ENCODE measurements at places on chromosomes 11 and 22.

GRCh38 chr22:35368386-35368785, 12.5 kb upstream of the HMOX1 start:
- no peak for DNase-seq

DNA sequence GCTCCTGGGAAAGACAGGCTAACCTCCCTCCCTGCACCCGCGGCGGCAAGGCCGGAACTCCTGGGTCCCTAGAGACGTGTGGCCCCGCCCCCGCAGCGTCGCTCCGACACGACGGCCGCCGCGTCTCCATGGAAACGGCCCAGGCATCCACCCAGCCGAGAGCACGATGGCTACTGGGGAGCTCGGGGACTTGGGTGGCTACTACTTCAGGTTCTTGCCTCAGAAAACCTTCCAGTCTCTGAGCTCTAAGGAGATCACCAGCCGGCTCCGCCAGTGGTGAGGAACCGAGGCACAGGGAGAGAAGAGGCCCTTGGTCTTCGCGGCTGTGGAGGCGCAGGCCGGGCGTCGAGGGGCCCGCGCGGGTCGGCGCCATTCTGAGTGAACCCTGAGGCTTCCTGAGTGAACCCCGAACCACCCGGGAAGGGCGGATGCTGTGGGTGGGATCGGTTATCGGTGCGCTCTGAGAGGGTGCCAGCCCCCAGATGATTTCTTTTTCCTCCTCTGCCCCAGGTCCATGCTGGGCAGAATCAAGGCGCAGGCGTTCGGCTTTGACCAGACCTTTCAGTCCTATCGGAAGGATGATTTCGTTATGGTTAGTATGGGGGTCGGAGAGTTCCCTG, at the start of gene CFAP300:
Gene CFAP300, plus strand, starts transcription at position 133 of the 620 bp plus-strand sequence. Its CDS starts 34 bp downstream, at position 167.
- DNase-seq = no peak

DNA sequence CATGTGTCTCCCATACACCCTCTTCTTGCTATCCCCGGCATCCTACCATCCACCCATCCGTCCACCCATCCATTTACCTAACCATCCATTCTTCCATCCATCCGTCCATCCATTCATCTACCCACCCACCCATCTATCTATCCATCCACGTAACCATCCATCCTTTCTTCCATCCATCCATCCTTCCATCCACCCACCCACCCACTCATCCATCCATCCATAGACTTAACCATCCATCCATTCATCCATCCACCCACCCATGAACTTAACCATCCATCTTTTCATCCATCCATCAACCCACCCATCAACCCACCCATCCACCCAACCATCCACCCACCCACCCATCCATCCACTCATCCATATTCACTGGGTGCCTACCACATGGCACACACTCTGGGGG, 10.6 kb upstream of the CDC42EP2 start:
- no peak for DNase-seq

DNA sequence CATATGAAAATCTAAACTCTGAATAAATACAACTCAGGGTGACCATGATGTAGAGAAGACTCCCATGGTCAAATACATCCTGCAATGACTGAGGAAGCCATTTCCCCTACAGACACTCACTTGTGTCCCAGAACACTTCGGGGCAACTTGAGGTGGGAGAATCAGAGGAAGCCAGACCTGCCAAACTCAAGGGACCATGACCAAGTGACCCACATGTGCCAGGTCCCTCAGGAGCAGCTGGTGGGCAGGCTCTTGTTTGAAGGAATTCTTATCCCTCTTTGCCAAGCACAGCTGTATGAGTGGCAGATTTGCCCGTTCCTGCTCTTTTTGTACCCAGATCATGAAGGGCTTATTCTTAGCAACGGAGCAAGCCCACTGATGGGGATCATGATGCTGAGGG, 17.8 kb downstream of the SPATA19 start:
- no peak for DNase-seq

DNA sequence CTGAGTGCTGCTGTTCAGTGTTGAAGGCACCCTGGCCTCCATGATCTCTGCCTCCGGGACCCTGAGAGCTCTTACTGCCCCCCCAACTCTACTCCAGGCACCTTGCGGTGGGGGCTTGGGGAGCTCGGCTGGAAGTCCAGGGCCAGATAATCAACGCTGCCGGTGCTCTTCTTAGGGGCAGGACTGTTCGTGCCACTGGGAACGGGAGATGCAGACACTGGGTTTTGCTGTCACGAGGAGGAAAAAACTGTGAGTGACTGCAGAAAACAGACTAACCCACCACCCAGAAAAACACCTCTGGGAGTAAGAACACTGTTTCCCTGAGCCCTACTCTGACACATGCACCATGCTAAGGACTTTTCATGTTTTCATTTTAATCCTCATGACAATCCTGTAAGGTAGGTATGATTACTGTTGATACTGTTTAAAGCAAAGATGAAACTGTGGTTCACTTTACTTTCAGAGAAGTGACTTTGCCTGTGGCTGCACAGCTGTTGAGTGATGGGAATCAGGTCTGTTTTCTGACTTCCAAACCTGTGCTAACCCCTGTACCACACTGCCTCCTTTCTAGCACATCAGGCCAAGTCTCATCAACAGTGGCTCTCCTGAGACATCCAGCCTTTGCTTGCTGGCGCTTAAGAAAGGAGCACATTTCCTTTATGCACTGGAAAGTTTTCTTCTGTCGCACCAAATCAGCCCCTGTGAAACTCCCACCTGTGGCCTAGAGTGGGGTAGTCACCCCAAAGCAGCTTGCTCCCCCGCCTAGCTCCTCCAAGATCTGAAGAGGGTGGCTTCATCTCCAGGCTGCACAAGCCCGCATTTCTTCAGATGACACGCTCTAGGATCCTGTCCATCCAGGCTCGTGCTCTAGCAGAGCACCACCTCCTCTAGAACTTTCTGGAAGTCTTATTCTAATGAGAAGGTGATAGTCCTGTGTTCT, 31.8 kb downstream of the USP35 start:
- DNase-seq = no peak

DNA sequence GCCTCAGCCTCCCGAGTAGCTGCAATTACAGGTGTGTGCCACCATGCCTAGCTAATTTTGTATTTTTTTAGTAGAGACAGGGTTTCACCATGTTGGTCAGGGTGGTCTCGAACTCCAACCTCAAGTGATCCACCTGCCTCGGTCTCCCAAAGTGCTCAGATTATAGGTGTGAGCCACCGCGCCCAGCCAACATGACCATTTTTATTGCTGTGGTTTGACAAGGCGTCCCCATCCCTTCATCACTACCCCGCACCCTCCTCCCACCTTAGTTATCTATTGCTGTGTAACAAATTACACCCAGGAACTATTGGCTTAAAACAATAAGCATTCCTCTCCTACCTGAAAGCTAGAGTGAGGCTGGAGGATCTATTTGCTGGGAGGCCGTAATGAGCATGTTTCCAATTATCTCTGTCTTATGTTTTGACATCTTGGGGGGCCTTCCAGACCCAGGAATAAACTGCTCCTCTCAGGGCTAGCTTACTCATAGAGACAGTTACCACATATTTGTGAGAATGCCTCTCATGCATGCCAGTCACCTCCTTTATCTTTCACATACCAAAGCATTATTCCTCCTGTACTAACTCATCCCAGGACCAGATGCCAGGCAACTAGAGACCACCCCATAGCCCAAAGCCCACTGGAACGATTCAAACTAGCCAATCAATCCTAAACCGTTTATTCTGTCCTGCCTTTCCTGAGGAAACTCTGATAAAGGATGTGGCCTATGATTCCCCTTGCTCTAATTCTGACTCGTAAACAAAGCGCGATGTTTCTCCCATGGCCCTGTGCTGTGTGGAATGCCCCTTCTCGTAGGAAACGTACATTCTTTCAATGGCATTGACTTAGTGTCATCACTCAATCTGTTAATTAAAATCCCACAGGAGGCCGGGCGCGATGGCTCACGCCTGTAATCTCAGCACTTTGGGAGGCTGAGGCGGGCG, 19.4 kb downstream of the SNU13 start:
- no peak for DNase-seq

GRCh38 chr11:62948765-62949320, 27.7 kb upstream of the CHRM1 start:
- DNase-seq = no peak

GRCh38 chr22:48765595-48765994, 1062.1 kb downstream of the BRD1 start:
- no peak for DNase-seq

- no peak for DNase-seq
Measured at GRCh38 chr11:27820249-27820648, 120.0 kb upstream of the BDNF start.

DNA sequence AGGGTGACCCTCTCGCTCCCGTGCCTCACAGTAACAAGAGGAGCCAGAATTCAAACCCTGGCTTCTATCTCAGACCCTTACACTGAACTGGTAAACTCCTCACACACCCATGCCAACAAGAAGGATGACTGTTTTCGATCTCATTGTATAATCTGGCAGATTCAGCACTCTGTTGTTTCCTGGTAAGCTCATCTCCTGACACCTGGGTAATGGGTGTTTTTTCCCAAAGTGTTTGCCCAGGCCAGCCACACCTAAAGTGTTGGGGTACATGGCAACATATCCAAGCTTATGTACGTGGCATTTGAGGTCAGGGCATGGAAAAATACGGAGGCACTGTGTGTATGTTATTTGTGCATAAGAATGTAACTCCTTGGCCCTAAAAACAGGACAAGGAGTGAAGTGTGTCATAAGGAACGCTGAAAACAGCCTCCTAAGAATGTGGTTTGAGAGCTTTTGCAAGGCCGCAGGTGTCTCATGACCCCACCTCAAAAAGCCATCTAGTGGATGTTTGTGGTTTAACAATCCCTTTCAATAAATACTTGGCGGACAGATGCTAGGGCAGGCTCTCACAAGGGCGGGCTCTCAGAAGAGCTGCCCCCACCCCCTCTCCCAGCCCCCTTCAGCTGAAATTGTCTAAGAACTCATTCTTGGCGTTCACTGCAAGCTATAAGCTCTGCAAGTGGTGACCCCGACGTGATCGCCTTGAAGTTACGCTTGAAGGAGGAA, at the start of gene MS4A15:
Gene MS4A15, plus strand, starts transcription at position 561 of the 726 bp plus-strand sequence. CDS start 6,867 bp downstream, outside the sequence.
- DNase-seq = no peak

- DNase-seq = no peak
Measured at GRCh38 chr22:39527481-39527961, 5.0 kb downstream of the RPS19BP1 start.

DNA sequence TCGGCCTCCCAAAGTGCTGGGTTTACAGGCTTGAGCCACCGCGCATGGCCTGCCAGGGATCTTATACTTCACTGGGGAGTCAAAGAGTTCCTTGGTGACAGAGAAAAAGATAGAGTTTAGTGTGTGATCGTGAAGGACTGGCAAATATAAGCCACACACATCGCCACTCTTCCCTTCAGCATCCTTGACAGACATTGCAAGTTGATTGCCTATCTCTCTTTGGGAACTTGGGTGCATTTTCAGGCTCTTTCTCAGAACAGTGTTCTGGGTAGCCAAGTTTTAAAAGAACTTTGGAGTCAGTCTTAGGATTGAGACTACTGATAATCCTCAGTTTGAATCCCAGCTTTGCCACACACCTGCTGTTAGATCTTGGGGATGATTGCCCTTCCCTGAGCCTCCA, 19.8 kb downstream of the MIAT start:
- no peak for DNase-seq

- DNase-seq = no peak
Measured at GRCh38 chr11:82754410-82754809, 20.7 kb upstream of the FAM181B start.

GRCh38 chr22:42581762-42582716, 28.3 kb downstream of the SERHL2 start:
- DNase-seq = peak; percentile 58

DNA sequence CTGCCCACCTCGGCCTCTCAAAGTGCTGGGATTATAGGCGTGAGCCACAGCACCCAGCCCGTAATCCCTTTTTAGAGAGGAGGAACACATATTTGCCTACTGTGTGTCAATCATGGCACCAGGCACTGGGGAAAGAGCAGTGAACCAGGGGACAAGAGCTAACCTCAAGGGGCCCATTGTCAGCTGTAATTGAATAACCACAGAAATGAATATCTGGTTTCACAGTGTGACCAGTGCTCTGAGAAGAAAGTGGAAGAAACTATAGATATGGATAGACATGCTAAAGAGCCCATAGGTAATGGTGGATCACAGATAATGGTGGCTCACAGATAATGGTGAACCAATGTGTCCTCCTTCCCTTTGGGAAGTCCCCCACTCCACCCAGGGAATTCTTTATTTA, 8.6 kb upstream of the KCTD14 start:
- DNase-seq = no peak

DNA sequence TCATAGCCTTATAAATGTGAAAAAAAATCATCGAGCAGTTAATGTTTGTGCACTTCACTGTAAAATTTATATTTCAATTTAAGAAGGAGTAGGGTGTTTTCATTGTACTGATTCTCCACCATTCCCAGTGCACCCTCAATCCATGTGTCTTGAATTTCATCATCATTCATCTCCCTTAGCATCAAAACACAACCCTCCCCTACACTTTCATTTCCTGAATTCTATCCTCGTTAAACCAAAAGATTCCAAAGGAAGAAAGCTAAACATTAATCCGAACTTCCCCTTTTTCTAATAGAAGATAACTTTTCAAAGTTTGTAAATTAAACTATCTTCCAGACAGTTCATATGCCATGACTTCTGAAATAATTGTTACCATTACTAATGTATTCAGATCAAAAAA, 34.1 kb upstream of the OR8B8 start:
- DNase-seq = no peak

DNA sequence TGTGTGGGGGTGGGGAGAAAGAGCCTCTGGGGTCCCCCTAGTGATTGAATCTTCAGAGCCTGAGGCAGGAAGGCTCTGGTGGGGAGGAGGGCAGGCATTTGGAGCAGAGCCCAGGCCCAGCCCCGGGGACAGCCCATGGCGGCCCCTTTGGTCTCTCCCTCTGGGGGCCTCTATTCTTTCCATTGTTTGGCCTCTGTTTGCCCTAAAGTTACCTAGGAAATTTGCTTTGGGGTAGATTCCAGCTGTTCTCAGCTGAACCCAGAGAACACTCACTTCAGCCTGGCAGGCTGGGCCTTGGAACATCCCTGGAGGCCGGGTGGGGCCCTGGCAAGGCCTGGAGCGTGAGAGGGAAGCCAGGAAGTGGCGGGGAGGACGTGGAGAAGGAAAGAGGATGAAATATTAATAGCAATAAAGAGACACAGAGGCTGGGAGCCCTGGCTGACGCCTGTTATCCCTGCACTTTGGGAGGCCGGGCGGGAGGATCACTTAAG, 22.9 kb upstream of the A4GALT start:
- DNase-seq = no peak

GRCh38 chr11:33266393-33267215, 9.4 kb downstream of the HIPK3 start:
- DNase-seq = no peak

DNA sequence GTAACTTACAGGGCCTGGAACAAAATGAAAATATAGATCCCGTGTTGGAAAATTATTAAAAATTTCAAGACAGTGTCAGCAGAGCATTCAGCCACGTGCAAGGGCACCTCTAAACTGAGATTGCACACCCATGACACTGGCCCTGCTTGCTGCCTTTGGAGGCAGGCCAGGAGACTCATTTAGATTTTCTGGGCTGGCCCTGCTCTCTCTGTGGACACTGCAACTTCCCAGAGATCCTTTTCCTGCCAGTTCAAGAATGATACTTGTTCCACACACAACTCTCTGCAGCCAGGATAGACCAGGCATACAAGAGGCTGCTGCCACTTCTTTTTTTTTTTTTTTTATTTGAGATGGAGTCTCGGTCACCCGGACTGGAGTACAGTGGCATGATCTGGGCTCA, 56.7 kb upstream of the PTPRJ start:
- DNase-seq = no peak

GRCh38 chr11:3154001-3154599, 11.0 kb downstream of the OSBPL5 start:
- DNase-seq = no peak

Measured in stimulated activated CD8-positive, alpha-beta memory T cell treated with anti-CD3 and anti-CD28 coated beads, Interleukin-7, amount 100 ng/mL, for 1 hour (primary cell).